ENCODE measurements at places on chromosomes 12 and 14.

- no peak for DNase-seq
Measured at GRCh38 chr14:49950275-49951228, 57.7 kb downstream of the ARF6 start.

- DNase-seq: no peak
Measured at GRCh38 chr14:75323571-75323970, 44.9 kb downstream of the FOS start.

DNA sequence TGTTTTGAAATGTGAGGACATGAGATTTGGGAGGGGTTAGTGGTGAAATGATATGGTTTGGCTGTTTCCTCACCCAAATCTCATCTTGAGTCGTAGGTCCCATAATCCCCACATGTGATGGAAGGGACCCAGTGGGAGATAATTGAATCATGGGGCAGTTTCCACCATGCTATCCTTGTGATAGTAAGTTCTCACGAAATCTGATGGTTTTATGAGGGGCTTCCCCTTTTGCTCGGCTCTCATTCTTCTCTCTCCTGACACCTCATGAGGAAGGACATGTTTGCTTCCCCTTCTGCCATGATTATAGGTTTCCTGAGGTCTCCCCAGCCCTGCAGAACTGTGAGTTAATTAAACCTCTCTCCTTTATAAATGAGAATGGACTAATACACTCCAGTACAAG, 18.0 kb downstream of the GALNT6 start:
- no peak for DNase-seq

DNA sequence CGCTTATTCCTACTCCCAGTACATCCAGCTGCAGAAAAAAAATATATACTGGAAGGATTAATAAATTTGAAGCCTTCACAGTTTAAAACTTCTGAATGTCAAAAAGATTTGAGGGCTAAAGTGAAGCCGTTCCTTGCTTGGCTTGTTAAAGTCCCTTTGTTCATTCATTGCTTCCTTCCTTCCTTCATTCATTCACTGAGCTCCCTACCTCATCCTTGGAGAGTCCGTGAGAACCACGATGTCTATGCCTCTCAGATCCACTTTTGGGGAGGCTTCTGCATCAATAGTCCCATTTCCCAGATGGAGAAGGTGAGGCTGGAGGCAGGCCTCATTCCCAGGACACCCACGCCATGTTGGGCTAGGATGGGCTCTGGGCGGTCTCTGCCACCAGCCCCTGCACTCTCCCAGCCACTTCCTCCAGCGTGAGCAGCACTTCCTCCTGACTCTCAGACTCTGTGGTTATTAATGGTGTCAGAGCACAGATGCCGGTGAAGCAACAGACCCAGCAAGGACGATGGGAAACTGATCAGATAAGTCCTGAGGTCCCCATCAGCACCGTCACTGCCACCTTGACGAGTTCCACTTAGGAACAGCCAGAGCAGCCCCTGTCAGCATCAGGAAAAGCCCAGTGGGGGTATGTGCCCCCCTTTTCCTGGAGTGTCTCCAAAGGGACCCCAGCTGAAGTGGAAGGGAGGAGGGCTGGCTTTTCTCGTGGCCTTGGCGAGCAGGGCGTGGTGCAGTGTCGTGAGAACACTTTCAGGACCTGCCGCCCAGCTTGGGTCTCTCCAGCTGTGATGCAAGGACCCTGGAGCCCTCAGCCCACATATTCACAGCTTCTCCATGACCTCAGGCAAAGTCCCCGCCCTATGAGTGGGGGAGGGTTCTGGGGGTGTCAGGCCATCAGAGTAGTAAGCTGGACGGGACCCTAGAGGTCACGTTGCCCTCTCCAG, 21.2 kb downstream of the ASB2 start:
- DNase-seq: no peak

DNA sequence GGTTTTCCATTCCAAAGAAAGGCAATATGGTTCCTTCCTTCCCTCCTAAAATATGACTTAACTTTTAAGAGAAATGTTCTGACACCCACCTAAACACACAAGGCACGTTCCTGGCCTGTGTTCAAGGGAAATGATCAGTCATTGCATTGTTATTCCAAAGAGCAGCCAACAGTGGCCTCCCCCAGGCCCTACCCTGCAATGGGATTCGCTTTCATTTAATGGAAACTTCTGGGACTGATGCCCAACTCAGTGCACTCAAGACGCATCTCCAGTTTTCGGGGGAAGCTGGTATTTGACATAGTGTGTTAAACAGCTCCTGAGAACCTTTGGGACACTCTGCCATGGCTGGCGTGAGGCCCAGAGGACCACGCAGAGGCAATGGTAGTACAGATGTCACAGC, 65.9 kb downstream of the DDX51 start:
- no peak for DNase-seq

- DNase-seq: no peak
Measured at GRCh38 chr12:26595806-26596205, 237.2 kb downstream of the ITPR2 start.

GRCh38 chr14:50615056-50615455, 53.0 kb downstream of the SAV1 start:
- DNase-seq: no peak

- no peak for DNase-seq
Measured at GRCh38 chr12:89092297-89092696, 260.0 kb downstream of the DUSP6 start.

- no peak for DNase-seq
Measured at GRCh38 chr12:51534216-51535074, 56.6 kb upstream of the SCN8A start.

DNA sequence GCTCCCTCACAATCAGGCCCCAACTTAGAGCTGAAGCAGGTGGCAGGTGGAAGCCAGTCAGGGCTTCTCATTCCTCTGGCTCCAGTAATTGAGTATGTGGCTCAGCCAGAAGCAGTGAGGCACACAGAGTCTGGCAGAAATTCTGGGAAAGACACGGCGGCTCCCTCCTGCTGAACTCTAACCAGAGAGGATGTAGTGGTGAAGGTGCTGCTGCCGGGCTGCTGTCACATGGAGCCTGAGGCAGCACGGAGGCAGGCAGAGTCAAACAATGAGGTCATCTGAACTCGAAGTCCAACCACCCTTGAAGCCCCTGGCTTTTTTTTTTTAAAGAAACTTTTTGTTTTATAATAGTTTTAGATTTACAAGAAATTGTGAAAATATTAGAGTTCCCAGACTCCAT, 33.4 kb upstream of the SMOC1 start:
- no peak for DNase-seq

DNA sequence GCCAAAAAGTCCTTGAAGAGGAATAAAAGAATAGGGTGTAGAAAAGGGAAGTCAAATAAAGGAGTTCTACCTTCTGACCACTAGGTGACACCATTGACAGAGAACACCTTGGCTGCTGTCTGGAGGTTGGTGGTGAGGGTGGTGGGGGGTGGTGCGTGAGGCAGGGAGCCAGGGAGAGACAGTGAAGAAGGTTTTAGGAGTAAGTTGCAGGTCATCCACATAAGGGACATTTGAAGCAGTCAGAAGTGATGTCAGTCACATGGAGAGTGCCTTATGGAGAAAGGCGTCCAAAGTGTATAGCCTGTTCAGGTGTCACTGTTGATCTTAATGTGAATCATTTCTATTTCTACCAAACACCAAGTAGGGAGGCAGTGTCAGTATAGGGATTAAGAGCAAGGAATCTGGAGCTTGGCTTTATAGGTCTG, 279.3 kb upstream of the DDHD1 start:
- no peak for DNase-seq

- no peak for DNase-seq
Measured at GRCh38 chr12:19894803-19895202, 455.5 kb downstream of the AEBP2 start.

- DNase-seq: no peak
Measured at GRCh38 chr12:87870493-87871460, 158.4 kb downstream of the C12orf50 start.

- no peak for DNase-seq
Measured at GRCh38 chr12:112598626-112599025, 179.9 kb downstream of the PTPN11 start.

DNA sequence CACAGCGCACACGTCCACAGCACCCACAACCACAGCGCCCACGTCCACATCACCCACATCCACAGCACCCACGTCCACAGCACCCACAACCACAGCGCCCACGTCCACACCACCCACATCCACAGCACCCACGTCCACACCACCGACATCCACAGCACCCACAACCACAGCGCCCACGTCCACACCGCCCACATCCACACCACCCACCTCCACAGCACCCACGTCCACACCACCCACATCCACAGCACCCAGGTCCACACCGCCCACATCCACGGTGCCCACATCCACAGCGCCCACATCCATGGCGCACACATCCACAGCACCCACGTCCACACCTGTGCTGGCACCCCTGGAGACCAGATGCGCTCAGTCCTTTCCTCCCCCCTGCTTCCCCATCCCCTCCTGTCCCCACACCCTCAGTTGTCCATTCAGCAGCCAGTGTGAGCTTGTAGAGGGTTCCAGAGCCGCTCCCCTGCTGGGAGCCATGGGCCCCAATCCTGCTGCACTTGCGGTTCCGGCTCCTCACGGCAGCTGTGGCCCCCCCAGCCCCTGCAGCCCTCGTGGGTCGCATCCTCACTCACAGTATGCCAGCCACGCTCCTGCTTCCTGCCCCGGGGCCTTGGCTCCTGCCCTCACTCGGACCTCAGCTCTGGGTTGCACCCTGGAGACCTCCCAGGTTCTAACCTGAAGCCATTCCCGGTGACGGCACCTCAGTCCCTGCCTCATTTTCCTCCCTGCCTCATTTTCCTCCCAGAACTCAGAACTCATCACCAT, 37.8 kb downstream of the GALNT9 start:
- no peak for DNase-seq

GRCh38 chr14:81006266-81006665, 50.8 kb downstream of the TSHR start:
- no peak for DNase-seq

DNA sequence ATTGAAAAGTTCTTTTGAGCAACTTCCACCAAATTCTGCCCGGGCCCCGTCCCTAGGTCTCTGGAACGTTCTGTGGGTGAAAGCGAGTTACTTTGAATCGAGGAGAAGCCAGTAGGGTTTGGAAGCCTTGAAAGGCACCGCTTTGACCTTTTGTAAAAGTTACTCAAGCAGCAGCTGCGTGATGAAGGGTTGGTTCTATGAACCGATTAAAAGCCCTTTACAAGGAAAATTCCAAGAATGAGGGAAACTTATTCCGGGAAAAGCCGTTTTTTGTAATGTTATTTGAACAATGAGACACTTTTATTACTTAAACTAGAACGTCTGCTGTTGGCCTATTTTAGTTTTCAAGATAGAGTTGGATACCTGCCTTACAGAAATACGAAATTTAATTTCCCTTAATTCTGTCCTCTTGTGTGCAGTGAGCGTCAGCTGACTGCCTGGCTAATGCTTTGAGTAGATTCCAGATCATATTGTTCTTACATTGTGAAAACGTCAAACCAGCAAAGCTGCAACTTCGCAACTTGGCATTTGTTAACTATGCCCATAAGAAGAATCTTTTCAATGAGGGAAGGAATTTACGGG, 906 bp downstream of the LARP4 start:
- no peak for DNase-seq

GRCh38 chr12:91542067-91542466, 359.4 kb upstream of the DCN start:
- DNase-seq: no peak

DNA sequence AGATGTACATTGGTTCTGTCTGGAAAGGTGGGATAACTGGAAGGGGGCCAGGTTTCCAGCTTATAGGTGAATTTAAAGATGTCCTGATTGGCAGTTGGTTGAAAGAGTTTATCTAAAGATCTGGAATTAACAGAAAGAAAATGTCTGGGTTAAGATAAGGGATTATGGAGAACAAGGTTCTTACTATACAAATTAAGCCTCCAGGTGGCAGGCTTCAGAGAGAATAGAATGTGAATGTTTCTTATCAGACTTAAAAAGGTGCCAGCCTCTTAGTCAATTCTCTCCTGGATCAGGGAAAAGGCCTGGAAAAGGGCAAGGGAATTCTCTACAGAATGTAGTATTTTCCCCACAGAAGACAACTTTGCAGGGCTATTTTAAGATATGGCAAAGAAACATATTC, 53.1 kb downstream of the CNTN1 start:
- no peak for DNase-seq

DNA sequence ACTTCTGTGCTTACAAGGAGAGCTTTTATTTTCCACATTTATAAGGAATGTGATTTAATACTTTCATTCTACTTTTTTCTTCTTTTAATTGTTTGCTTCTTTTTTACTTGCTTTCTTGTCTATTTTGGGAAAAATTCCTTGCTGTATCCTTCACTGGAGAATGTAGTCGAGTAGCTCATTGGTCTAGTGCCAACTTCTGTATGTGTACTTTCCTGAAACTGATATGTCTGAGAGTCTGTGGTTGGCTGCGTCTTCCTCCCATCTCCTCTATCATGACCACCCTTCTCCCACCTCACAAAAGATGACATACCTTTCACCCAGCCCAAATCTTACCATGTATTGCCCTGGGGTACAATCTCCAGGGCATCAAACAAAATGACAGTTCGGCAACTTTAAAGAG, 51.8 kb downstream of the MSRB3 start:
- DNase-seq: no peak

DNA sequence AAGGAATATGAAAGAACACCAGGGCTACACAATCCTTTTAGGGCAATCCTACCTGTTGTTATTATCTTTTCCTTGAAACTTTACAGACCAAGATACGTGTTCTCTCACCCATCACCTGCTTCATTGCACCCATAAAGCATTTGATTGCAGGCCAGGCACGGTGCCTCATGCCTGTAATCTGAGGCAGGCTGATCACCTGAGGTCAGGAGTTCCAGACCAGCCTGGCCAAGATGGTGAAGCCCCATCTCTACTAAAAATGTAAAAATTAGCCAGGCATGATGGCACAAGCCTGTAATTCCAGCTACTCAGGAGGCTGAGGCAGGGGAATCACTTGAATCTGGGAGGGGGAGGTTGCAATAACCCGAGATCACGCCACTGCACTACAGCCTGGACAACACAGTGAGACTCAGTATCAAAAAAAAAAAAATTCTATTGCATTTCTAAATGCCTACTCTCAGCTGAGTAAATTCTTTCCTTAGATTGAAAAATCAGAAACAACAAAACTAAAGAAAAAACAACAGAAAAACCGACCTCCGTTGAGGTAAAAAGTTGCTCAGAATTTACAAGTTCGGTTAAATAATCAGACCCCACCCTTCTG, 183.7 kb upstream of the TMEM132C start:
- no peak for DNase-seq

- DNase-seq: no peak
Measured at GRCh38 chr12:49518914-49519573, 19.8 kb upstream of the KCNH3 start.

DNA sequence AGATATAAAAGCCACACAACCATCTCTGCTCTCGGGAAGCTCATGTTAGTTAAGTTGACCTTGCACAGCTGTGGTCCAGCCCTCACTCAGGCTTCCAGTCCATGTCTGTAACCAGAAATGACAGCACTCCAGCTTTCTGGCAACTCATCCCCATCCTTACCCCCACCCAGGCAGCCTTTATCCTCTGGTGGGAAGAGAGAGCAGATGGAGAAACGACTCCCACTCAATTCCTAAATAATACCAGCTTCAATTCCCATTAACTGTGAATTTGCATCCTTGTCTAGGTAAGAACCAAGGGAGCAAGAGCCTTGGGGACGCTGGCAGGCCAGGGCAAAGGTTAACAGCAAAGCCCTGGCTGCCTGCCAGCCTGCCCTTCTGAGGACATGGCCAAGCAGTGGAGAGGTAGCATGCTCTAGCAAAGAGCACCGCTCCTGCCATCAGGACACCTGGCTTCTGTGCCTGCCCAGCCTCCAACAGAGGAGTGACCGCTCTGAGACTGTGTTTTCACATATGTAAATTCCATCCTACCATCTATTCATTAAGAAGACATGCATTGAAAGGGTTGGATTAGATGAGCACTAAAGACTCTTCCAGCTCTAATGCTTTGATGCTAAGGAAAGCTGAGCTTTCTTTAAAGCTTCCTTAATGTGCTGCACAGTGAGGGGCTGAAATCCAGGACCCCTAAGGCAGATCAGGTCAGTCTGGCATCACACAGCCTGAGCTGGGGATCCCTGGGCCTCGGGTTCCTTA, 236.1 kb downstream of the GRIN2B start:
- no peak for DNase-seq

All from stimulated activated CD8-positive, alpha-beta memory T cell treated with anti-CD3 and anti-CD28 coated beads, Interleukin-15, amount 100 ng/mL, for 24 hours (primary cell).